IPS DF 6.9 (cell line): ENCODE measurements at places on chromosomes 2 and 18.

DNA sequence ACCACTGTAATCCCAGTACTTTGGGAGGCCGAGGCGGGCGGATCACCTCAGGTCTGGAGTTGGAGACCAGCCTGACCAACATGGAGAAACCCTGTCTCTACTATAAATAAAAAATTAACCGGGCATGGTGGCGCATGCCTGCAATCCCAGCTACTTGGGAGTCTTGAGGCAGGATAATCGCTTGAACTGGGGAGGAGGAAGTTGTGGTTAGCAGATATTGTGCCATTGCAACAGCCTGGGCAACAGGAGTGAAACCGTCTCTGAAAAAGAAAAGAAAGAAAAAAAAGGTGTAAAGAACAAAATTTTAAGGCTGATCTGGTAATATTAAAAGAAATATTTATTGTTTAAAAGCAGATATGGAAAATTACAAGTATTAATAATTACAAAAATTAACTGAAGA is 29.7 kb downstream of the ZNF804A start:
- H3K4me1 ChIP-seq, result no peaks in the 10 kb centered on the region
- H3K27ac ChIP-seq, result no peak overlapping the region
- no peak overlapping the region for H3K4me3 ChIP-seq
- no peak for DNase-seq

GRCh38 chr2:163737190-163737439 is 1.3 kb upstream of the FIGN start:
- no peak overlapping the region for H3K27ac ChIP-seq
- H3K36me3 ChIP-seq, result no peaks in the 10 kb centered on the region
- no peaks in the 10 kb centered on the region for H3K27me3 ChIP-seq
- no peak for DNase-seq

DNA sequence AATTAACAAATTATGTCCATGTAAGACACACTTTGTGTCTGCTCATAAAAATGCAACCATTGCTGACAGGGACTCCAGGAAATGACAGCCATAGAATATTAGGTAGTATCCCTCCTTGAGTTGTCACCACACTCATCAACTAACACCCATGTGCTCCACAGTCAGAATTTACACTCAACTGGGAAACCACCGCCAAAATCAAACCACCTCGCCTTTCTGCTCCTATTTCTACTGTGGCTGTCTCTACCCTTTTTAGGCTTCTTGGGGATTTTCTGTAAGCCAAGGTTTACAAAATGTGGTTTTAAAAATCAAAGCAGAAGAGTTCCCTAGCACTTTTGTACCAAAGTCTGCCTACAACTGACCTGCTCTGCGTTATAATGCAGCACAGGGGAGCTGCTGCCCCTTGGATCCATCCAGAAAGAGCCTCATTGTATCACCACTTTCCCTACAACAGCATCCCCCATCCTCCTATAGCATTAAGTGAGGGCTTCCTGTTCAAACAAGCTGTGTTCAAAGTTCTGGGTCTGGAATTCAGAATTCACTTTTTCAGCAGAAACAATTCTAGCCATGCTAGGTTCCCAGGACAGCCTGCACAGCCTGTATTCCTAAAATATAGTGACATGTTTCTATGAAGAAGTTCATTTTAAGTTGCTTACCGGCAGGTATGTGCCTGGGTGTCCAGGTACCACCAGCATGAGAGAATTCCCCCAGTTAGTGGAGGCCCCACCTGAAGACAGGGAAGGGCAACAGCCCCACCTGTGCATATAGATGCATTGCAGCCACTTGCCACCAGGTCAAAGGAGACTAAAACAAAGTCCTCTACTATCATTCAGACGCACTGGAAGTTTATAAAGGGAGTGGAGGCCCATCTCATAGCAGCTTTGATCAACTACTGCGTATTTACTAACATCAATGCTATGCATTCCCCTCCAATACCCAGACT is 104.3 kb downstream of the MYO5B start:
- H3K36me3 ChIP-seq, result no peaks in the 10 kb centered on the region
- no peak overlapping the region for H3K4me3 ChIP-seq
- peaks cover 5% of the 10 kb centered on the region; the same call in 1 of the 2 replicates for H3K4me1 ChIP-seq
- H3K27ac ChIP-seq, result no peak overlapping the region

GRCh38 chr2:106932644-106933043 is 46.7 kb upstream of the ST6GAL2 start:
- H3K36me3 ChIP-seq, result no peaks in the 10 kb centered on the region
- no peak overlapping the region for H3K4me3 ChIP-seq
- no peaks in the 10 kb centered on the region for H3K4me1 ChIP-seq
- no peaks in the 10 kb centered on the region for H3K27me3 ChIP-seq
- no peak overlapping the region for H3K27ac ChIP-seq

DNA sequence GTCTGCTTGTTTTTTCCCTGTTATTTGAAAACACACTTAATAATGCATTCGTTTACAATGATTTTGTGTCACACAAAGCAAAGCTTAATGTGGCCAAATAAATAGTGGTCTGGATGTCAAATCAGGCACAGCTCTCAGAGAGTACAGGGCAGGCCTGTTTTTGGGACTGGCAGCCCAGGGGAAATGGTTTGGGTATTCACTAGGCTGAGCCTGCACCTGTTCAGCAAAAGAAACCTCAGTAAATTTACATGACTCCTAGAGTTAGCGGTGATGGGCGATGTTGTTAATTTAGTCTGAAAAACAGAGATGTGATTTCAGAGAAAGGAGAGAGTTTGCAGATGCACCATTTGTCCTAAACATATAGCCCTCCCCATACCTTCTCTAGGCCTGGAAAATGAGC is 197.1 kb downstream of the ALK start:
- no peaks in the 10 kb centered on the region for H3K27me3 ChIP-seq
- 0 out of 2 replicates have a peak, but pooled peaks cover 2% of the 10 kb centered on the region for H3K4me1 ChIP-seq
- no peak overlapping the region for H3K4me3 ChIP-seq
- no peak overlapping the region for H3K27ac ChIP-seq
- no peak for DNase-seq

- no peaks in the 10 kb centered on the region for H3K4me1 ChIP-seq
- H3K4me3 ChIP-seq, result no peak overlapping the region; the same call in 1 of the 2 replicates
- no peaks in the 10 kb centered on the region; the same call in none of the 2 replicates for H3K27me3 ChIP-seq
- no peak overlapping the region for H3K27ac ChIP-seq
Measured at GRCh38 chr2:241843321-241844065, 15.2 kb downstream of the PDCD1 start.

DNA sequence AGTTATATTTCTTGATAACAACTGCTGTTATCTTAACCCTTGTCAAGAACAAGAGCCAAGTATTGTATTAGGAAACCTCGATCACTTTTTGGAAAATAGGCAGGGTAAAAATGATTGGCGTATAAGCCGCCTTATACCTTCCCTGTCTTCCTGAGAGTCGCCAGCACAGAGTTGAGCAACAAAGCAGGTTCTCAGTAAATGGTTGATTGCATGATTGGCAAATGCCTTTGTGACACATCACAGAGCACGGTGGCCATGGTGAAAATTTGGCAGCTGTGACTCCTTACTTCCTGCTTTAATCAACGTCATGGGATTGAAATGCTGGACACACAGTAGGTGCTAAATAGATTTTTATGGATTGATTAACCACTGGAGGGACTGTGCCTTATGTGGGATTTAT is 3.9 kb upstream of the KLHL29 start:
- no peak for DNase-seq
- H3K27me3 ChIP-seq, result peaks cover 6% of the 10 kb centered on the region; the same call in 1 of the 2 replicates
- no peaks in the 10 kb centered on the region for H3K36me3 ChIP-seq

GRCh38 chr18:68874361-68874760 is 76.5 kb downstream of the CCDC102B start:
- no peak overlapping the region for H3K27ac ChIP-seq
- no peaks in the 10 kb centered on the region; the same call in 1 of the 2 replicates for H3K4me1 ChIP-seq
- no peak for DNase-seq
- H3K4me3 ChIP-seq, result no peak overlapping the region
- no peaks in the 10 kb centered on the region for H3K27me3 ChIP-seq

- H3K4me3 ChIP-seq, result no peak overlapping the region
- peaks cover 1% of the 10 kb centered on the region; the same call in 1 of the 2 replicates for H3K4me1 ChIP-seq
Measured at GRCh38 chr18:32868406-32868805, 95.6 kb upstream of the KLHL14 start.

GRCh38 chr2:75960472-75961009 is 249.8 kb upstream of the GCFC2 start:
- peaks cover 1% of the 10 kb centered on the region; the same call in 1 of the 2 replicates for H3K4me1 ChIP-seq
- H3K27ac ChIP-seq, result no peak overlapping the region
- H3K27me3 ChIP-seq, result no peaks in the 10 kb centered on the region
- H3K36me3 ChIP-seq, result no peaks in the 10 kb centered on the region
- DNase-seq, result no peak

DNA sequence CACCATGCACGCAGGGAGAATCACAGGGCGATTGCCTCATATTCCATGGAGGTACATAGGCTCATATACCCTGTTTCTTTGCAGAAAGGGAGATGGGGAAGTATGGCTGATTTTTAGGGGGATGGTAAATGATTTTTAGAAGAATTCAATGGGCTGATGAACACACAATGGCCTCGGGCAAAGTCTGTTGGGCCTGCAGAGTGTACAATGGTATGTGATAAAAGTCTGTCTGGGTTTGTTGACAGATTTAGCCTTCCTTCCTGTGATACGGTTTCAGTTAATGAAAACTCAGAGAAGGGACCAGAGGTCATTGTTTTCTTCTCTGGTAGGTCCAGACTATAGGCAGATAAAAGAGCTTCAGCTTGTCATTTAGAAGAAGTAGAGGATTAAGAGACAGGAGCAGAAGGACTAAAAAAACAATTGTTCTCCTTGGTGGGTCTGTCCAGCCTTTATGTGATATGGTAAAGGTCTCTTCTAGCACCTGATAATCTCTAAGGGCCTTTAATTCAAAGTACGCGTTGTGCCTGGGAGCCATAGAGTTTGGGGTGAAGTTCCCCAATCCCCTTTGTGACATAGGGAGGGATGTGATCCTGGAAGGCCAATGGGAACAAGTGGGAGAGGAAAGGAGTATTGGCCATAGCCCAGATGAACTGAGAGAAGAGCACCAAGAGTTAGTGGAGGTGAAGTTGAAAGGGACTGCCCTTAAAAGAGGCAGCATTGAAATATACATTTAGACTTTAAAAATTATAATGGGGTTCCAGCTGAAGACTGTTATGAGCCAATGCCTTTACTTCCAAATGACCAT is 107.5 kb upstream of the SERPINE2 start:
- H3K4me1 ChIP-seq, result no peaks in the 10 kb centered on the region
- H3K36me3 ChIP-seq, result no peaks in the 10 kb centered on the region
- H3K4me3 ChIP-seq, result no peak overlapping the region
- H3K27me3 ChIP-seq, result no peaks in the 10 kb centered on the region
- no peak overlapping the region for H3K27ac ChIP-seq
- DNase-seq, result no peak
